ENCODE measurements at places on chromosomes 5 and 9.

- DNase-seq: no peak
Observed at GRCh38 chr9:120873512-120873911, 3.5 kb downstream of the PHF19 start.

GRCh38 chr5:151577566-151577965, 13.6 kb downstream of the FAT2 start:
- DNase-seq: no peak

GRCh38 chr9:135650408-135650807, 11.1 kb upstream of the GLT6D1 start:
- no peak for DNase-seq

DNA sequence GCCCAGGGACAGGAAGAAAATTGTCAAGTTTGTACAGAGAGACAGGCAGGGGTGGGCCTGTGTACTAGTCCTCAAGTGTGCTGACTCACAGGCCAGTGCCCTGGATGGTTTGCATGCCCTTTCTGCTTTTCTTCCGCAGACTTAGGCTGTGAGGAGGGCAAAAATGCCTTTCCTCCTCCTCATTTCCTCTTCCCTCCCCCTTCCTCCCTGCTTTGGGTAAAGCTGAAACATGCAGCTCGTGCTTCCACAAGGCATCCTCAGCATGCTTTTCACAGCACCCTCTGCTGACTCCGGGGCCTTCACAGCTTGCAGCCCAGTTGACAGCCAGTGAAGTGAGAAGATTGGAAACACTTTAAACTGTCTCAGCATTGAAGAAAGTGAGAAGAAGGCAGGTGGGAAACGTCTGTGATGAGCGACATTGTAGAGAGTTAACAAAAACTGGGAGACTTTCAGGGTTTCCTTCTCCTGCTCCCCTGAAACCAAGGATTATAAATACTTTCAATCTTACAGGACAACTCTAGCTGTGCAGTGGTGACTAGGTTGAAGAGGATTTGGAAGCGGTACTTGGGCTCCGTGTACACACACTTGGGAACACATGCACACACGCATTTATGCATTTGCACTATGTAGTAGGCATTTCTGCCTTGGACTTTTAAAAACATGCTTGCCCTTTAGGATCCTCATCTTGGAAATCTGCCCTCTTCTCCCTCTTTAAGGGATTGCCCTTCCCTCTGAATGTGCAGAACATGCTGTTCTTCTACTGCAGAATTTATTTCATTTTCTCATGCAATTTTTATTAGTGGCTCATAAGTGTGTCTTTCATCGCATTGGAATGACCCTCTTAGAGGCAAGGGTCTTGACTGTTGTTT, 138.8 kb downstream of the GRIA1 start:
- no peak for DNase-seq

GRCh38 chr9:96087669-96088299, 212.3 kb downstream of the ERCC6L2 start:
- DNase-seq: no peak

DNA sequence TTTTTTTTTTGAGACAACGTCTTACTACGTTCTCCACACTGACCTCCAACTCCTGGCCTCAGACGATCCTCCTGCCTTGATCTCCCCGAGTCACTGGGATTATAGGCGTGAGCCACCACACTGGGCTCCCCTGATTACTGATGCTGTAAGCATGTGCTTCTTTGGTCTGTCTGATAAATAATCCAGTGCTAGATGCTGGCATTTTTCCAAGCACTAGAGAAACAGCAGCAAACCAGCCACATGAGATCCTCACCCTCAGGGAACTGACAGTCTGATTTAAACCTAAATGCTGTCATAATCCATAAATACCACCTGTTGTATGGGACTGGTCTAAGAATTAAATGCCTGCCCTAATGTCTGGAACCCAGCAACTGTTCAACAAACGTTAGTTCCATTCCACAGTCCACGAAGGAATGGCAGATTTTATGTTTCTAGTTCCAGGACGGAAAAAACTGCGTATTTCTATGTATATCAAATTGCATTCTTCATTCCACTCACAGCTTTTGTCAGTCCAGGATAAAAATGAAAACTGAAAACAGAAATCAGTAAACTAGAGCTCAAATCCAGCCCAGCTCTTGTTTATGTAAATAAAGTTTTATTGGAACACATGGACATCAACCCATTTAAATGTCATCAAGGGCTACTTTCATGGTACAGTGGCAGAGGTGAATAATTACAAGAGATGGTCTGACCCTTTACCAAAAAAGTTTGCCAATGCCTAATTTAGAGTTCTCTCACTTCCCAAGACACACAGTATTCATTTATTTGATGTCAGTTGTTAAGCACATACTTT, 20.1 kb downstream of the SLC35D2 start:
- no peak for DNase-seq

- no peak for DNase-seq
Observed at GRCh38 chr5:143179126-143179740, 224.3 kb downstream of the NR3C1 start.

All from stimulated activated CD8-positive, alpha-beta memory T cell treated with anti-CD3 and anti-CD28 coated beads, Interleukin-7, amount 100 ng/mL, for 48 hours (primary cell).